ENCODE measurements at places on chromosomes 3 and 15. TPM values are rescaled to one million over a fixed set of nuclear protein-coding genes. Genes with fewer than 3 reads are reported as not detected.

DNA sequence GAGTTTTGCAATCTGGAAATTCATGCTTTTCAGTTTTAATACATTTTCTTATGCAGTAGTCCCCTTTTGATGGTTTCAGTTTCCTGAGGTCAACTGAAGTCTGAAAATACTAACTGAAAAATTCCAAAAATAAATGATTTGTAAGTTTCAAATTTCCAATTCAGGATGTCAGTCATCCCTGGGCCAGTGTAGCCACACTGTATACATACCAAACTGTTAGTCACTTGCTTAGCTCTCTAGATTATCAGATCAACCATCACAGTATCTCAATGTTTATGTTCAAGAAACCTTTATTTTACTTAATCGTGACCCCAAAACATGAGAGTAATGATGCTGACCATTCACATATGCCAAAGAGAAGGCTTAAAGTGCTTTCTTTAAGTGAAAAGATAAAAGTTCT, 715.5 kb downstream of the GBE1 start:
- no peak overlapping the region for H3K27ac ChIP-seq
- DNase-seq: no peak
- H3K27me3 ChIP-seq: no peaks in the 10 kb centered on the region
- H3K4me1 ChIP-seq: no peaks in the 10 kb centered on the region
- H3K4me3 ChIP-seq: no peak overlapping the region

DNA sequence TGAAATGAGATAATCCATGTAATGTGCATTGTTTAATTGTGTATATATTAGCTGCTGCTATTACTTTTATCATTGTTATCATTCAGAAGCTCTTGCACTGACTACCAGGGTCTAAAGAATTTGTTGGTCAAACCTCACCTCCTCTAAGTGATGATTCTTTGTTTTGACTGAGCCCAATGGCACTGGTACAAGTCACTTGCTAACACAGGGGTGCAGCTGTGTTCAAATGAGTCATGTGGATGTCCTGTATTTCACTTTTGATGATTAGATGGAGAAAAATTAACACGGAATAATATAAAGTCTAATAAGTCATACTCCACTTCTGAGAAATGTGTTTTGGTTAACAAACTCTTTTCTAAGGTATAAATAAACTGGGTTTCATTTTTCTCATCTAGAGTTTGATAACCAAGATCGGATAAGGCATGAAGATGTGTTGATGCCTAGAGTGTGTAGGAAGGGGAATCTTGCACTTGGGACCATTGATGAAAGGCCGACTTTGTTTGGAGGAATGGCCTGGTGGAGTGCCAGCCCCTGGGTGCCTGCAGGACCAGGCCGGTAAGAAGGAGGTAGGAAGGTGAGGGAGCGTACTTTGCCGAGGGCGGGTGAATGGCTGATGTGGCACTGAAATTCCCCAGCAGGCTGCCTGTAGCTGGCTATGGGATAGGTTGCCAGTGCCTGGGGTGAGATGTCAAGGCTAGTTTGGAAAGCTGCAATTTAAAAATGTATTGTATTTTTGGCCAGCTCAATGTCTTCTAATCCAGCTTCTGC, 244.7 kb upstream of the ZPLD1 start:
- H3K27ac ChIP-seq: no peak overlapping the region
- H3K4me1 ChIP-seq: peaks cover 5% of the 10 kb centered on the region
- no peaks in the 10 kb centered on the region for H3K27me3 ChIP-seq
- H3K4me3 ChIP-seq: no peak overlapping the region
- no peak for DNase-seq

The PPP4R2 gene
- total RNA-seq: 31.6 TPM

DNA sequence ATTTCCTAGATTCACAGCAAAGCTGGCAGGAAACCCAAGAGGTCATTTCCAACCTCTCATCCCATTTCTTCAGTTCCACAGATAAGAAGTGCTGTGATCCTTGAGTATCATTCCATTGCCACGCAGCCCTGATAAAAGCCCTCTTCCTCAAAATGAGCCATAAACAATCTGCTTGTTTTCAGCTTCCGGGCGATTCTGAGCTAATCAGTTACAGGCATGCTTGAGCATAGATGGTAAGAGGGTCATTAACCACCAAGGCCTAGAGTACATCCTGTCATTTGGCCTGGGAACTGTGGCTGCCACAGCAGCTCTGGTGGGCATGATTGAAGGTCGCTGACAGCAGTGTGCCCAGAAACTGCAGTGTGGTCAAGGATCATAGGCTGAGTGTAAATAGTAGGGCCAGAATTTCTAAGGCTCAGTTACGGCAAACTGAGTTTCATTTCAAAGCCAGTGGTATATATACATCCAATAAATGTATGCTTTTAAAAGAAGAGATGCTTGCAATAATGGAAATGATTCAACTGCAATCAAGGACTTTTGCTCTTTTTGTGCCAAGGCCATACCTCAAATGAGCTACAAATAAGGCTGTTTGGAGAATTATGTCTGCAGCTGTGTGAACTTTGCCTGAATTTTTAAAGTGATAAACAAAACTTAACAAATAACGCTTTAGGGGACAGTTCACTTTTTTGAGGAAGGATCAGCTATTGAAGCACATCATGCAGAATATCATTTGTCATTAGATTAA, 47.3 kb downstream of the P3H2 start:
- no peaks in the 10 kb centered on the region for H3K27me3 ChIP-seq
- H3K36me3 ChIP-seq: no peaks in the 10 kb centered on the region
- H3K27ac ChIP-seq: no peak overlapping the region

The TRIM42 gene
- not detected for total RNA-seq

The BLM gene
- 19.3 TPM for total RNA-seq

- no peaks in the 10 kb centered on the region for H3K4me1 ChIP-seq
- DNase-seq: no peak
- H3K4me3 ChIP-seq: no peak overlapping the region
These were observed 43.4 kb downstream of the C2CD4A start for GRCh38 chr15:62109982-62110851.

DNA sequence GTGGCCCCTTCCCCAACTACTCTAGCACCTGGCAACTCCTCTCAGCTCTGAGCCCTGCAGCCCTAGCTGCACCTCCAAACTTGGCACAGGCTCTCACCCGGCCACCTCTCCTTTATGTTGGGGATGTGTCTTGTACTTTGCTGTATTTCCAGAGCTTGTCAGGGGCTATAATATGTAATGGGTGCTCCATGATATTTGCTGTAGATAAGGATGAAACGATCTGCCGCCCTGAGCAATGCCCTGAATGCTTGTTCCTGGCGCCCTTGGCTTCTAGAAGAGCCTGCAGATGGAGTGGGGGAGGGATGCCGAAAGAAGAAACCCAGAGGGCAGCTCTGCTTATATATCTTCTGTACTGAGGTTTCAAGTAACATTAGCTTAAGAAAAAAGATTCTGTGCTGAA, 35.9 kb upstream of the ZBTB38 start:
- no peaks in the 10 kb centered on the region for H3K36me3 ChIP-seq
- no peak overlapping the region for H3K4me3 ChIP-seq
- H3K27ac ChIP-seq: peak overlapping the region; percentile 76
- H3K4me1 ChIP-seq: no peaks in the 10 kb centered on the region

GRCh38 chr3:49668861-49669260, 5.3 kb upstream of the APEH start:
- H3K4me3 ChIP-seq: no peak overlapping the region
- no peaks in the 10 kb centered on the region for H3K27me3 ChIP-seq
- no peak for DNase-seq
- H3K36me3 ChIP-seq: no peaks in the 10 kb centered on the region

The CNTN3 gene
- total RNA-seq: 3.5 TPM

The CMC1 gene
- 41.8 TPM for total RNA-seq

DNA sequence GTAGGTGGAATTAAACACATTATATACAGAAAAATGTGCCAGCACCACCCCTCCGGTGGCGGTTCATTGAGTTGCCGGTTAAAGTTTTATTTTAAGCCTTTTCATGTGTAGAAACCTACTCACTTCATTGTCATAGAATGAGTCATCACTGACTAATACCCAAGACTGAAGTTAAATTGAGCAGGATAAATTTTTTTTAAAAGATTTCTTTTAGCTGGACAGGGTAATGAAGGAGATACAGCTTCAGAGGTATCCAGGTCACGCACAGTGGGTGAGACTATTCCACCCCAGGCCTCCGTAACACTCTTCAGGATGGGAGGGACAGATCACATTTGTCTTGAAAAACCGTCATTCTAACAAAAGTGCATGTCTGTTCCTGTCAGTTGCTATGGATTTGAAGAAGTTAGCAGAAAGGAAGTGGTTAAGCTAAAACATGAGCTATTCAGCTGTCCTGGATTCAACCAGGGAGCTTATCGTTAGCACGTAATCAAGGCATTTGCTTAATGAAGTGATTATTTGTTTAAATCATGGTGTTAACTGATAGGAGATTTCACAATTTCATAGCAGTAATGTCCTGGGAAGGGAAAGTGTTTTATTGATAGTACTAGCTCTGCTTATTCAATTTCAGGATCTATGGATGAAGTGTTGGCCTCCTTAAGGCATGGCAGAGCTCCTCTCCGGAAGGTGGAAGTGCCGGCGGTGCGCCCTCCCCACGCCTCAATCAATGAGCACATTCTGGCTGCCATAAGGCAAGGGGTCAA, 23.4 kb downstream of the WHAMM start:
- no peak overlapping the region for H3K4me3 ChIP-seq
- no peaks in the 10 kb centered on the region for H3K27me3 ChIP-seq
- peak; percentile 40 for DNase-seq
- H3K36me3 ChIP-seq: peaks cover 92% of the 10 kb centered on the region

DNA sequence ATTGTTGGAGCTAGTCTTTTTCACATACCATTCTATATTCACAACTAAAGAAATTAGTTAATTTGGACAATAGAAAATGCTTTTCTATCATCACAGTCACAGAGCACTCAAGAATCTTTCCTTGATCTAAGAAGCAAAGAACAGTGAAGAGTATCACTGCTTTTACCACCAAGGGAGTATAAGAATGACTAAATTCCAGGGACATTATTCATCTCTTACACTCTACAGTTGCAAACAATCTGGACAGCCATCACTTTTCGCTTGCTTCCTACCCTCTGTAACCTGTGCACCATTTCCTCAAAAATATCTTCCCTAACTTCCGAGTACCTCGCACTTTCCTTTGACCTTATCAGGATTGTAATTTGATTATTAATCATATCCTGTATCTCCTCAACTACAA, 359.5 kb upstream of the TMCO5A start:
- no peaks in the 10 kb centered on the region for H3K36me3 ChIP-seq
- no peak overlapping the region for H3K27ac ChIP-seq
- H3K27me3 ChIP-seq: no peaks in the 10 kb centered on the region
- DNase-seq: no peak
- H3K4me3 ChIP-seq: no peak overlapping the region
- no peaks in the 10 kb centered on the region for H3K4me1 ChIP-seq

GRCh38 chr3:55329849-55330248, 157.3 kb downstream of the WNT5A start:
- H3K36me3 ChIP-seq: no peaks in the 10 kb centered on the region
- H3K27me3 ChIP-seq: no peaks in the 10 kb centered on the region
- DNase-seq: no peak
- H3K27ac ChIP-seq: no peak overlapping the region
- no peak overlapping the region for H3K4me3 ChIP-seq
- H3K4me1 ChIP-seq: no peaks in the 10 kb centered on the region

The ACKR2 gene
- 0.78 TPM for total RNA-seq

GRCh38 chr3:101375586-101375985, 55.2 kb upstream of the IMPG2 start:
- peaks cover 19% of the 10 kb centered on the region for H3K4me1 ChIP-seq
- H3K27me3 ChIP-seq: no peaks in the 10 kb centered on the region
- H3K27ac ChIP-seq: no peak overlapping the region

DNA sequence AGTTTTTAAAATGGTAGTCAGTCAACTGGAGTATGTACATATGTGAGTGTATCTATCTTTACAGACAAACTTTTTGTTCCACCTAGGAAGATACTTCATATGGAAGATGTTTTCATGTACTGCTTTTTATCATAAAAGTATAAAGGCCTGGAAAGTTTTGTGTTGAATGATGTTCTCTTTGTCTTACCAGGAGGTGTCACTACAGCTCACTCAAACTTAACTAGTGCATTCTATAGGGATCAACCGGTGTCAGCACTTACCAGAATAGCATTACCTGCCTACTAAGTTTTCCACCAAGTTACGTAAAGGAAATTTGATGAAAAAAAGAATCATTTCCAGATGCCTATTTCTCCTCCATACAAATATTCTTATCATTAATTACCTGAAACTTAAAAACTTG, 522.6 kb upstream of the SEMA6D start:
- H3K27ac ChIP-seq: no peak overlapping the region
- H3K4me3 ChIP-seq: no peak overlapping the region
- H3K27me3 ChIP-seq: no peaks in the 10 kb centered on the region
- H3K36me3 ChIP-seq: no peaks in the 10 kb centered on the region
- no peak for DNase-seq

DNA sequence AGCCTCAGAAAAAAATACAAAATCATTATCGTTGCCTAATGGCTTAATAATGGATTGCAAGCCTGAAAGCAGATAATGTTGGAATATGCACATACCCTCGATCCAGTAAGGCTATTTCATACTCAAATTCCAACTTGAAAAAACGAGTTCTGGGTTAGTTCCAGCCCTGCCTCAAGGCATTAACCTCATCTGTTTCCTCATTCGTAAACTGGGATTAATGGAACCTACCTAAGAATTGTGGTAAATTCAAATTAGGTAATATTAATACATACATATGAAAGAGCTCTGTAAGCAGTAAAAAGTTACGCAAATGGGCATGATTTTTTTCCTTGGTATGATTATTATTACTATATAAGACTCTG, 107.5 kb downstream of the SRGAP3 start:
- no peak overlapping the region for H3K4me3 ChIP-seq
- no peaks in the 10 kb centered on the region for H3K36me3 ChIP-seq
- H3K27me3 ChIP-seq: no peaks in the 10 kb centered on the region
- H3K27ac ChIP-seq: no peak overlapping the region
- no peak for DNase-seq

The SERINC4 gene
- not detected for total RNA-seq

DNA sequence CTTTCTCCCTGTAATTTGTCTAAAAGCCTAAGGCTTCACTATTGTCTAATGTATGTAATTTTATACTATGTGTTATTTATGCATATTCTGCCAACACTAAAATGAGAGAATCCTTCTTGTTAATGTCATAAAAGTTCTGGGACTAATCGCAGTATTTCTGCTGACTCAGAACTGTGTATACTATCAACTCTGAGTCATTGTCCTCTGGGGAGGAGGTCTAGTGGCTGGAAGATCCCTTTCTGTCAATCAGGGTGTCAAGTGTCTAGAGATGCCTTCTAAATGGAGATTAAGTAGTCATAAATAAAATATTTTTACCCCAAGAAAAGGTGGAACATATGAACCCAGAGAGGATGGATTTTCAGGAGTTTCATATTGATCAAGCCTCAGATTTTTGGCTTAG, 473.4 kb downstream of the AGBL1 start:
- no peak for DNase-seq
- no peak overlapping the region for H3K4me3 ChIP-seq
- H3K4me1 ChIP-seq: no peaks in the 10 kb centered on the region

- no peak overlapping the region for H3K4me3 ChIP-seq
- DNase-seq: no peak
- H3K36me3 ChIP-seq: no peaks in the 10 kb centered on the region
- peak overlapping the region; percentile 70 for H3K27ac ChIP-seq
- H3K27me3 ChIP-seq: no peaks in the 10 kb centered on the region
These were observed 8.3 kb upstream of the TM4SF4 start for GRCh38 chr3:149466192-149466591.

- H3K36me3 ChIP-seq: no peaks in the 10 kb centered on the region
- DNase-seq: no peak
- H3K27ac ChIP-seq: no peak overlapping the region
- H3K4me3 ChIP-seq: no peak overlapping the region
- H3K4me1 ChIP-seq: no peaks in the 10 kb centered on the region
- no peaks in the 10 kb centered on the region for H3K27me3 ChIP-seq
These were observed 70.5 kb upstream of the FOXB1 start for GRCh38 chr15:59933607-59934006.

Measured in right atrium auricular region (tissue), 2 donors.